Suppressor macrophage treated with lipopolysaccharide for 4 hours (primary cell): ENCODE measurements at places on chromosomes 5 and 9.

GRCh38 chr9:130288393-130288792 lies 22.8 kb downstream of the HMCN2 start:
- DNase-seq = no peak

- DNase-seq = no peak
These were observed 138.0 kb downstream of the MTX3 start for GRCh38 chr5:79853028-79853427.

DNA sequence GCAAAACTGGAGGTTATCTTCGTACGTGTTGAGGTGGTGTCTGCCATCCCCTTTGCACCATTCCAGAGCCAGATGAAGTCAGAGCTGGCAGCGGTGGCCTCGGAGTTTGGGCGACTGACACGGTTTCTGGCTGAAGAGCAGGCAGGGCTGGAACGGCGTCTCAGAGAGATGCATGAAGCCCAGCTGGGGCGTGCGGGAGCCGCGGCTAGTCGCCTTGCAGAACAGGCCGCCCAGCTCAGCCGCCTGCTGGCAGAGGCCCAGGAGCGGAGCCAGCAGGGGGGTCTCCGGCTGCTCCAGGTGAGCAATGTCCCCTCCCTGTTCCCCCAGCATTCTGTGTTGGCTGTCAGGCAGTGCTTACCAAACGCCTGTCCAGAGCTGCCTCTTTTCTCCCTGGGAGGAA lies 9.5 kb downstream of the TRIM41 start:
- no peak for DNase-seq

DNA sequence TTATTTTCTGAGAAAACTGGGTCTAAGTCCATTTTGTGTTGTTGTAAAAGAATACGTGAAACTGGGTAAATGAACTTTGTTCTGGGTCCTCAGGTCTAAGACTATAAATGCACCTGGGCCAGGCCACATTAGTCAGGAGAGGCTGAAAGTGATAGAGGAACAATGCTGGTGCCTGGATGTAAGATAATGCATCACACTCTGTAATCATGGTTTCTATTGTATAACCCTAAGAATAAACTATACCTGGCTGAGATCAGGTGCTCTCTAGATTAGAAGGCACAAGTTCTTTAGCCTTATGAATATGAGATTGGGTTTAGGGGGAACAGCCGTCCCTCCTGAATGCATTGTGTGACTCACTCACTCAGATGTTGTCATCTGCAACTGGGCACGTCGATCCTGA lies 675.5 kb downstream of the HTR1A start:
- no peak for DNase-seq

- no peak for DNase-seq
These were observed 1.5 kb downstream of the FCN1 start for GRCh38 chr9:134916161-134916665.

DNA sequence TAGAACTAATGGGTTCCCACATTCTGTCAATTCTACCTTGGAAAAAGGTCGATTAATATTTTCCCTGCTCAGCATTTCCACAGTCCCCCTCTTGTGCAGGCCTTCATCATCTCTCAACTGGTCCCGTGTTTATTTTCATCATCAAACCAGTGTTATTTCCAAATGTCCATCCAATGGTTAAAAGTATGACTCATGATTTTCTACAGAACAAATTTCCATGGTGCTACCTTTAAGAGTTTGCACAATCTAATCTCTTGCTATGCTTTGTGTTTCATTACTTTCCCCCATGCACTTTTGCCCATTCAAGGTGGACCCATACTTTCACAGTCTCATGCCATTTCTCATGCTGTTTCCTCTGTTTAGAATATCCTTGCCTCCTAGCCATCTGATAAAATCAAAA lies 143.7 kb downstream of the CCDC192 start:
- DNase-seq = no peak

DNA sequence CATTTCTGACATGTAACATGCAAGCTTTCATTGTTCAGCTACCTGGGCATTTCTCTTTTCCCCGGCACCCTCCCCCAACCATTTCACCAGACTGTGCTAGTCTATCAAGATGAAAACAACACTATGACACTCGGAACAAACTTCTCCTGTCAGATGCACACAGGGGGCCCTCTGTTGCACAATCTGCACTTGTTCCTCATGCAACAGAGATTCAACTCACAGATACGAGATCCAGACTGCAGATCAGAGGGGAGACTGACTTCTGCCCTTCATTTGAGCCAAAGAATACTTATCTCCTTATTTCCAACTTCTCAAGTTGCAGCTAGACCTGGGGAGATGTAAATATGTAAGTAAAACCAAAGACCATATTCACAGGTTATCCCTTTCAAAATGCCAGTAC lies 15.7 kb upstream of the FST start:
- DNase-seq = no peak

- DNase-seq = no peak
These were observed 37.2 kb downstream of the PDE4D start for GRCh38 chr5:59856358-59856757.

- no peak for DNase-seq
These were observed 6.4 kb upstream of the MGAT4B start for GRCh38 chr5:179812997-179813607.

DNA sequence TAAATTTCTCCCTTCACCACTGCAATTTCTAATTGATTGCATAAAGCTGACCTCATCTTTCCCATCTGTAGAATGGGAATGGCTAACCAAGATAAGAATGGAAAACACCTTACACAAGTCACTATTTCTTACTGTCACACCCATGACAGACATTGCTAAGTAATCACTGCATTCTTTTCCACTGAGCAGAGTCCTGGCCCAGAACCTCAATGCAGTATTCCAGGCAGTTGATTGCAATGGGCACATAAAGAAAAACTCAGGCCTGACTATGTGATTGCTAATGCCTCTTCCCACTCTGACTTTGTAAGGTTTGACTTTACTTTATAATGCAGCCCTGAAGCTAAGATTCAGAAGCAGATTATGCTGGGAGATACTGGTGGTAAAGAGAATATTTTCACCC lies 29.3 kb downstream of the TRIM32 start:
- no peak for DNase-seq

- no peak for DNase-seq
These were observed 129.3 kb upstream of the STC2 start for GRCh38 chr5:173457482-173457881.

DNA sequence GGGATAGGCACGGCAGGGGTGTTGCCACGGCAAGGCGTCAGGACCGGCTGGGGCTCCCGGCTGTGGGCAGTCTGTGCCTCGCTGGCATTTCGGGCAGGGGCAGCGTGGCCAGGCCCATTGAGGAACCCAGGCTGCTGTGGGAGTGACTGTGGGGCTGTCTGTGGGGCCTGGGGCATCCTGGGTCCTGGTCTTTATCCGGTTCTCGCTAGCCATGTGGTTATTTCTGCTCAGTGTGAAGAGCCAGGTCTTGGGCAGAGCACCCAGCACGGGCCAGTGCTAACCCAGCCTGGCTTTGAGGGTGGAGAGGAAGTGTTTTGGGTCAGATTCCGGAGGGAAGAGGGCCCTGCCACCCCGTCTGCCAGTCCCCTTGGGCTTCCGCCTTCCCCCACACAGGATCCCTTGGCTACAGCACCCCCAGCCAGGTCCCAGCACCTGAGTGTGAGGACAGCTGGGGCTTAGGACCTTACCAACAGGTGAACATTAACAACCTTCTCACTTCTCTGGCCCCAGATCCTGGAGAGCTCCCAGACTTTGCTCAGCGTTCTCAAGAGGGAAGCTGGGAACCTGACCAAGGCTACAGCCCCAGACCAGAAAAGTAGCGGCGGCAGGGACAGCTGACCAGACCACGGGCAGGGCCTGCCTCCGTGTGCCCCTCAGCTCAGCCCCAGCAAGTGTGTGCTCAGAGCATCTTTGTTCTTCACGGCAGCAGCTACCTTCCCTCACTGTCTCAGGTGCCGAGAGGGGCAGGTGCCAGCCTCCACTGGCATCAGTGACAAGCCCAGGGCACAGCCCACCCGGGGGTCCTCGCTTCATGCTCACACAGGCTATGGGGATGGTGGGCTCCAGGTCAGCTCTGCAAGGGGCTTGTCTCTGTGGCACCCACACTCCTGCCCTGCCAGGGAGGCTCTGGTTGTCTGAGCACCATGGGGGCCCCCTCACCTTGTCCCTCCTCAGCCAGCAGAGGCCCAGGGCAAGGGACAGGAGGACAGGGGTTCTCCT lies 1.1 kb downstream of the SSNA1 start:
- no peak for DNase-seq

GRCh38 chr9:130197888-130198287 lies 25.7 kb downstream of the NCS1 start:
- DNase-seq = no peak

- no peak for DNase-seq
These were observed 18.4 kb downstream of the SLC6A18 start for GRCh38 chr5:1243487-1244130.

DNA sequence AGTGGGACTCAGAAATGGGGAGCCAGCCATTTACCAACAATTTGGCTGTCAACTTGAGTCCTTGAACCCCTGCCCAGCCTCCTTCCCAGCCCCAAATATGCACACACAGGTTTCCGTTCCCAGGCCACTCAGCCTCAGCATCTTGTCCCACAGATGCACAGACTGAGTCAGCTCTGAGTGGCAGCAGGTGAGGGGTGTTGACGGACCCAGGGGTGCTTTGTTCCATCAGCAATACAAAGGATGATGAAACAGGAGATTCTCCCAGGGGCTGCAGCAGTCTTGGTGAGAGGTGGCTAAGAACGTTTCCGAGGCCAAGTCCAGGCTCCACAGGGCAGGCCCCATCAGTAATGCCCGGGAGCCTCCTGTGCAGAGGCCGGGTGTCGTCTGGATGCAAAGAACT lies 4.9 kb upstream of the OLFM1 start:
- no peak for DNase-seq

DNA sequence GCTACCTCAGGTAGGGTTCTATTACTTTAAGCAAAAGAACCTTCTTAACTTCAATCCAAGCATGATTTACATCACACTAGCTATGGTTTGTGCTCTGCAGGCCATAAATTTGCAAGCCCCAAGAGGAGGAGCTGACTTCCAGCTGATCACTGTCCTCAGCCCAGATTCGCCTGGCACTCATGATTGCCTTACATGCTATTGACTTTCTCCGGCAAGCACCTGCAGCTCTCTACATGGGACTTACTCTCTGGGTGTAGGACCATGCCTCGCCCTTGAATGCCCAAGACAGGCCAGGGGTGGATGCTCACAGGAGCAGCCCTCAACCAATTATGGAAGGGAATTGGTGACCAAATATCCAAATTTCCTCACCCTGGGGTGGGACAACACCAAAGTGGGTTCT lies 99.8 kb downstream of the ESM1 start:
- DNase-seq = no peak

DNA sequence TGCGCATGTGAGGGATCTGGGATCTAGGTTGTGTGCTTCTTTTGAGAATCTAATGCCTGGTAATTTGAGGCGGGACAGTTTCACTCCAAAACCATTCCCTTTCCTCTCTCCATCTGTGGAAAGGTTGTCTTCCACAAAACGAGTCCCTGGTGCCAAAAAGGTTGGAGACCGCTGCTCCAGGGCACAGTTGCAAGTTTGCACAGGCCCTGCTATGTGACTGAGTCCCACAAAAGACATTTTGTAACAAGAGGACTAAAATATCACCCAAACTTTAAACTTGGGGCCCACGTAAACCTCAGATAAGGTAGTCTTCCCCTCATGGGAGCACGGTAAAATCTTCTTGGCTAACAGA lies 5.8 kb upstream of the ZNF367 start:
- no peak for DNase-seq

- DNase-seq = no peak
These were observed 16.5 kb downstream of the ZNF462 start for GRCh38 chr9:106879439-106879882.

- no peak for DNase-seq
These were observed 358.6 kb downstream of the IRX1 start for GRCh38 chr5:3954199-3954598.

DNA sequence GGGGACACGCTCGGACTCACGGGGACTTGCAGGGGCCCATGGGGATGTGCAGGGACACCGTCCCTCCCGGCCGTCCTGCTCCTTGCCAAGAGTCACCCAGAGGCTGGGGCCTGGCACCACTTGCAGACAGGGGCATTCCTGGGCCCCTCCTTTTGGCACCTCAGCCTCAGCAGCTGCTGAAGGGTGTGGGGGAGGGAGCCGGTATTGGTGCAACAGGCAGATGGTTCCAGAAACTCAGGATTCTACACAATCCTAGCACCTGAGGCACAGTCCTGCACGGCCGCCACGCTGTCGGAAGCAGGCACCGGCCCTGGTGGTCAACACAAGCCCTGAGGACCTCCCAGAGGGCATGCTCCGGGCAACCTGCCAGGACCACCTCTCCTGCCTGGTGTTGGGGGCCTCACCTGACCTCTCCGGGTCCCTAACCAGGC lies 19.3 kb upstream of the SLC12A7 start:
- DNase-seq = no peak

- DNase-seq = no peak
These were observed 136.6 kb downstream of the ADAMTS12 start for GRCh38 chr5:33755231-33755630.
